Activated CD4-positive, alpha-beta T cell treated with anti-CD3 and anti-CD28 coated beads for 24 hours (primary cell): ENCODE measurements at places on chromosomes 2 and 18.

- DNase-seq, result no peak
Observed at GRCh38 chr2:40955042-40955441, 503.2 kb upstream of the SLC8A1 start.

- no peak for DNase-seq
Observed at GRCh38 chr2:11096591-11096990, 58.7 kb upstream of the SLC66A3 start.

- DNase-seq, result no peak
Observed at GRCh38 chr2:41727711-41728110, 320.1 kb upstream of the PKDCC start.

DNA sequence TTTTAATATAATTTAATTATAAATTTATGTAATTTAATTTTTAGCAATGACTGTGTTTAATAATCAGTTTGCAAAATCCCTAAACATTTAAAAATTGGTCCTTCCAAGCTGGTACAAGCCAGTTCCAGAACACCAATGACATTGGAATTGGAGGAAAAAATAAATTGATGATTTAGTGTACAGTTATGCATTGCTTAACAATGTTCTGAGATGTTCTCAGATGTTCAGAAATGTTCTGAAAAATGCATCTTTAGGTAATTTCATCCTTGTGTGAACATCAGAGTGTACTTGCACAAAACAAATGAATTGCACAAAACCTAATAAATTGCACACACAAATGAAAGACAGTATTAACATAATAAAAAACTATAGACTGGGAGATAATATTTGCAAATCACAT, 95.2 kb downstream of the TRIB2 start:
- DNase-seq, result no peak

- no peak for DNase-seq
Observed at GRCh38 chr2:184031402-184032147, 566.8 kb upstream of the ZNF804A start.

DNA sequence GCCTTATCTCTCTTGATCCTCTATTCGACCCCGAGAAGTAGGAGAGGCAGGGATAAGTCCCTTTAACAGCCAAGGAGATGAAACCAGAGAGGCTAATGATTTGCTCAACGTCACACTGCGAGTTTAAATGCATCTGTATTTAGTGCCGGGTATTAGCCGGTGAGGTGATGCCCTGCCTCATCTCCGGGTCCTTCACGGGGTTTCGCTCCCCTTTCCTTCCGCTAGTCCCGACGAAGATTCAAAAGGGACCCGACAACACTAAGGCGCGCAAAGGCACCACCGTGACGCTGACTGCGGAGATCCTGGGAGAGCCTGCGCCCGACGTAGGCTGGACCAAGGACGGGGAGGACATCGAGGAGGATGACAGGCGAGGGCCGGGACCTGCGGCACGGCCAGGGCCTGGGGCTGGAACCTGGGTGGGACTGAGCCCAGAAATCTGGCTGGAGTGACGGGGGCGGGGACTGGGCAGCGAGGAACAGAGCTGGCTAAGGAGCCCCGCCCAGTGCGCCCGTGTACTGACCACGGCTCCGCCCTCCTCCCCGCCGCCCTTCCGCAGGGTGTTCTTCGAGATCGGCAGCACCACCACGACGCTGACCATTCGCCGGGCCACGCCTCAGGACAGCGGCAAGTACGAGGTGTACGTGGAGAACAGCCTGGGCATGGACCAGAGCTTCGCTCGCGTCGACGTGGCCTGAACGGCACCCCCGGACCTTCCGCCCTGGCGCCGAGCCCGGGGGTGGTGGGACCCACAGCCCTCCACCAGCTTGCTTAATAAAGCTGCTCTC, 1.0 kb upstream of the GMPPA start:
- DNase-seq, result no peak

- no peak for DNase-seq
Observed at GRCh38 chr2:29597035-29597434, 324.4 kb downstream of the ALK start.

DNA sequence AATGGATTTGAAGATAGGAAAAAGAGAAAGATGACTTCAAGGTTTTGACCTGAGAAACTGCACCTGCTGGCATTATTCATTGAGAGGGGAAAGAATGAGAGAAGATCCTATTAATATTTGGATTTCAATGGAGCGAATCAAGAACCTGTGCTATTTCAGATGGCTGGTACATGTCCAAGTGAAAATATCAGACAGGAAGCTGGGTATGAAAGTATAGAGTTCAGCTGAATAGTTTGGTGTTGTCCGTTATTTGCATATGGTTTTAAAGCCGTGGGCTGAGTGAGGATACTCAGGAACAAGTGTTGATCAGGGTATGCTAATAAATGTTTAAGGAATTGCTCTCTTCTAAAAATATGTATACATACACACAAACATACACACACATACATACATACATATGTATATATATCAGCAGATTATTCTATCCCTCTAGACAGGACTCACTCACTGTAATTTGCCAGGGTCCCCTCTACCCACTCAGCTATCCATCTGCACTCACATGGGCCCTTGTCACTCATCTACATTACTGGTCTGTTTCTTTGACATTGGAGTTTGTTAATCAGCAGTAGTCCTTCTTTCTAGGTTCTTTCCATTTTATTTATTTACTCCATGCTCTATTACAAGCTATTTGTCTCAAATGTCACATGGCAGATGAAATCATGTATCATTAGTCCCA, 33.9 kb upstream of the IKZF2 start:
- DNase-seq, result no peak

DNA sequence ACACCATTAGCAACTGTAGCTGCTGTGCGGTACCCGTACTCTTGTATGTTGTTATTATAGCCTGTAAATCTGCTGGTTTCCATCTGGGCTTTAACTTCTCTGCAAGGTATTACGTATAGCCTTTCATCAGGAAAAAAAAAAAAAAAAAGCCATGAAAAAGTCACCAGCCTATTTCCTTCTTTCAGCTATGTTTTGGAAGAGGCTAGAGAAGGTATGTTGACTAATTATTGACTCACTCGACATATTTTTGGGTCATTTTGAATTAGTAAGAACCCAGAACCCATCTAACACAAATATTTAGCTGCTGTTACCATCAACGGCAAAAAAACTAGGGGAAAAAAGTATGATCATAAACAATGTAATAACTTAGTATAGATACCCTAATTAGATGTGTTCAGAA, 1395.6 kb downstream of the SUCLG1 start:
- no peak for DNase-seq

DNA sequence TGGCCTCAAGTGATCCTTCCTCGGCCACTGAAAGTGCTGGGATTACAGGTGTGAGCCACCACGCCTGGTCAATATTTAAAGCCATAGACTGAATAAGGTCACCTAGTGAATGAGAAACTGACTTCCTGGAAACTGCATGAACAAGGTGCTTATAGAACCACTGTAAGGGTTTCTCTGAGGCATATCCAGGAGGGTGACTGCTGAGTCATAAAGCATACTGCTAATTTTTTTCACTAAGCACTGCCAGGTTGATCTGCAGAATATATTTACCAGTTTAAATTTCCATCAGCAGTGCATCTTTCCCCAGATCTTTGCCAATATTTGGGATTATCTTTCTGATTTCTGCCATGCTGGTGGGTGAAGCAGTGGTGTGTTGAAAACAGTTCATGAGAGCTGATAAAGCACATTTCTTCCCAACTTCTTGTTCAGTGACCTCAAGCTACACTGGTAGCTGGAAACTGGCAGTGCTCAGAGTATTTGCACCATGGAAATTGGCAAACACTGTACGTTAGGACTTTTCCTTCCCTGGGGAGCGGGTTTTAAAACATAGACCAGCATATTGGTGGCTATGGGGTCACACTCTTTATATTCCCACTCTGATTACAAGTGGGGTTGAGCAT, 4.2 kb upstream of the CLIP4 start:
- DNase-seq, result no peak

DNA sequence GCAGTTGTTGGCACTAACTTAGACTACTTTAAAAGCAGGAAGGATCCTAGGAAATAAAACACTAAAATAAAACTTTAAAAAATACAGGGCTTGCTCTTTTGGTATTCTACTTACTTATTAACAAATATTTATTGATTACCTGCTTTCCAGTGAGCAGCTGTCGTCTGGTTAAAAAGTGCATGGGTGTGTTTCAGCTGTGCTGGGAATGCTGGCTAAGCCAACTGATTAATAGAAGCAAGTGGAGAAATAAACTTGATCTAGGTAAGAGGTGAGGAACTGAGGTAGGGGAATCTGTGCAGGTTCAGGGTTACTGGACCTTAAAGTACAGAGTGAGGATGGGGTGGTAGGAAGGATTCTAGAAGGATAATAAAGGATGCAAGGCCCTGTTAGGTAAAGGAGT, 110.8 kb downstream of the SPTBN1 start:
- no peak for DNase-seq

GRCh38 chr18:48534364-48534763, 4.5 kb upstream of the CTIF start:
- DNase-seq, result no peak

- no peak for DNase-seq
Observed at GRCh38 chr2:160970052-160970965, 189.9 kb upstream of the TANK start.

GRCh38 chr18:50694147-50694546, 125.7 kb downstream of the MRO start:
- no peak for DNase-seq

- no peak for DNase-seq
Observed at GRCh38 chr18:23943104-23943503, 71.5 kb upstream of the TTC39C start.

DNA sequence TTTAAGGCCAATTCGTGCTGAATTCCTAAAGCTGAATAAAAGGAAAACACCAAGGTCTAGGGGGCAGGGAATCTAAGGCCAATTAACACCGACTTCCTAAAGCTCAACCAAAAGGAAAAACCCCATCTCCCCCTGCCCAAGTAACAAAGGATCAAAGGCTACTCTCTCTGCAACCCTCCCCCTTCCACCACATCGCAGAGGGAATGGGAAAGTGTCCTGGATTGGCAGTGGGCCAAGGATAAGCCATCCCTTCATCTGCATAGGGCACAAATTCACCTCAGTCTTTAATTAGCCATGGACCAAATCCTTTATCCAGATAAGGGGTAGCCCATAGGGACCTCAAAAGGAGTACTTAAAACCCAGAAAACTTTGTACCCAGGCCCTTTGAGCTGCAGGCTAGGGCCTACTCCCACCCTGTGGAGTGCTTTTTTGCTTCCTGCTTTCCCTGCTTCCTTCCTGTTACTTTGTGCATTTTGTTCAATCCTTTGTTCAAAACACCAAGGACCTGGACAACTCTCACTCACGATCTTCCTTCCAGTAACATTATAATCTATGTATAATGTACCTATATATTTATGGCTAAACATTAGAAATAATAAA, 2119.8 kb upstream of the CELF4 start:
- no peak for DNase-seq

- no peak for DNase-seq
Observed at GRCh38 chr2:15793978-15794377, 146.4 kb upstream of the MYCN start.
